ENCODE measurements at places on chromosomes 4 and X.
A peak's percentile ranks its signal among the peaks of the same experiment; 100 is the strongest.

- DNase-seq: no peak
Observed at GRCh38 chr4:183468210-183469095, 24.0 kb downstream of the CDKN2AIP start.

DNA sequence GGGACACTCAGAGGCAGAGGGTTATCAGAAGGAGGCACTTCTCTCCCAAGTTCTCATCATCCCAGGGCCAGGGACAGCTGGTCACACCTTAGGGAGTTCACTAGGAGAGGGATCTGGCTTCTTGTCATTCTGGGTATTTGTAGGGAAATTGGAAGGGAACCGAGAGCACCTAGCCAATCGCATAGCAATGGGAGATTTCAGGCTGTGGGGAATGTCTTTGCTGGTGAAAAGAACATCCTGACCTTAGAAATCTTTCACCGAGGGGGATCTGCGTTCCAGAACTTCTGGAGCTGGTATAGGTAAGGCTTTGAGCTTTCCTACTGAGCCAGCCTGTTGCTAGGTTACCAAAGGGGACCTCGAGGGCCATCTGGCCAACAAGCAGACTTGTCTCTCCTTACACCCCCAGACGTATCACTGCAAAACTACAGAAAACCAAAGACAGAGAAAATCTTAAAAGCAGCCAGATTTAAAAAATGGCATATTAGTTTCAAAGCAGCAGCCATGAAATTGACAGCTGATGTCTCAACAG lies 6.8 kb downstream of the HTT-AS start:
- no peak for DNase-seq

DNA sequence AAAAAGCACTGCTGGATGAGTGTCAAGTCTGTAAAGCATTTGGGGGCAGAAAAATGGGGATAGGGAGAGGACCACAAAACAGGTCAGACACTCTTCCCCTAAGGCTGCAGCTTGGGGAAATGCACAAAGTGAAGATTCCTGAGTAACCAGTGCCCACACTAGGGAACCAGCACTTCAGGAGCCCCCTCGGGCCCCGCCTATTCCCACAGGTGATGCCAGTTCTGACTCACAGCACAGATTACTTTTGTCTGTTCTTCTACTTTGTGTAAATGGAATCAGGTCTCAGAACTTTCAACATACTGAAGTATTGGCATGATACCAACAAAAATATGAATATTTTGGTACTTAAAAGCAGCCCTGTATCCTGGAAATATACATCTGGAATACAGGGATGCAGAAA lies 112.5 kb downstream of the ADRA2C start:
- DNase-seq: no peak

DNA sequence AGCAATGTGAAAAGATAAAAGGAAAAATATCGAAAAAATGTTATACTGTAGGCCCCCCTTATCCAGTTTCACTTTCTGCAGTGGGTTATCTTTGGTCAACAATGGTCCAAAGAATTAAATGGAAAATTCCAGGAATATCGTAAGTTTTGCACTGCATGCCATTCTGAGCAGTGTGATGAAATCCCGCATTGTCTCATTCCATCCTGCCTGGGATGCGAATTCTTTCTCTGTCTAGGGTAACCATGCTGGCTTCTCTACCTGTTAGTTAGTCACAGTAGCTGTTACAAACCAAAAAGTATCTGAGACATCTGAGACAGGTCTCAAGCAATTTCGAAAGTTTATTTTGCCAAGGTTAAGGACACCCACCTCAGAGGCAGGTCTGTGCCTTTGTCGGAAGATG lies 170.3 kb downstream of the COX18 start:
- DNase-seq: no peak

GRCh38 chrX:2888309-2888708 lies 40.8 kb downstream of the ARSD start:
- no peak for DNase-seq

- no peak for DNase-seq
Observed at GRCh38 chr4:150023489-150023888, 54.8 kb upstream of the DCLK2 start.

DNA sequence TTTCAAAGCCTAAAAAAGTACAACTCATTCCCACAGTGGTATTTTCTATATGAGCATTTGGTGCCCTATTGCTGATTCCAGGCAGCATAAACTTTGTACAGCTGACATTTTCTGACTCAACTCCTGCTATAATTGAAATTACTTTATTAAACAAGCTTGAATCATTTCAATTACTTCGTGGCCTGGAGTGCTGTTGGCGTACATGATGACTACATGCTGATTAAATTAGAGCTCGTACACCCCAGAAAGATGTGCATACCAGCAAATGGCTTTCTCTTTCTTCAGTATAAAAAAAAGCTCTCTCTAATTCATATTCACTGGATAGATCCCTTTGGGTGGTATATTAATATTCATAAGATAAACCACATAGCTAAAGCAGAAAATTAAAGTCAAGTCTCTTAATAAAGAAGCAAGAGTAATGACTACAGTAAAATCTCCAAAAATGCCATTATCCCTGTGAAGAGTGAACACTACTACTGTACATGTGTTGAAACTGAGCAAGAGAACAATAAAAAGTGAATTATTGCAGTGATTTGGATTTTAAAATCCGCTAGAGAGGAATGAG lies 245.0 kb upstream of the IGFBP7 start:
- DNase-seq: no peak

- no peak for DNase-seq
Observed at GRCh38 chr4:36651253-36651652, 369.8 kb downstream of the DTHD1 start.

DNA sequence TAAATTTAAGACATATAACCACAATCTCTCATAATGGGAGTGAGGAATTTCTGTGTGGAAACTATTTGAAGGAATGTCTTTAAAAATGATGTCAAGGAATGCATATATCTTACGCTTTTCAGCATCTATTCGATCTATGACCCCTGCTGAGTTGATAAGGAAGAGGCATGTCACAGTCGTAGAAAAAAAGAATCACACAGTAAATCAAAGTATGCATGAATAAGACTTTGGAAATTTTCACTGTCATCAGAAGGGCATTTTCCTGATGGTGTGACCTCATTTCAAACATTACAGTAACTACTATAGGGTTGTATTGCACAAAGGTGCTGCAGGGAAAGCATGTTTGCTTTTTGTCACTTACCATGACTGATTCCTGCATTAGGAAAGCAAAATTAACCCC lies 41.5 kb downstream of the REELD1 start:
- no peak for DNase-seq

DNA sequence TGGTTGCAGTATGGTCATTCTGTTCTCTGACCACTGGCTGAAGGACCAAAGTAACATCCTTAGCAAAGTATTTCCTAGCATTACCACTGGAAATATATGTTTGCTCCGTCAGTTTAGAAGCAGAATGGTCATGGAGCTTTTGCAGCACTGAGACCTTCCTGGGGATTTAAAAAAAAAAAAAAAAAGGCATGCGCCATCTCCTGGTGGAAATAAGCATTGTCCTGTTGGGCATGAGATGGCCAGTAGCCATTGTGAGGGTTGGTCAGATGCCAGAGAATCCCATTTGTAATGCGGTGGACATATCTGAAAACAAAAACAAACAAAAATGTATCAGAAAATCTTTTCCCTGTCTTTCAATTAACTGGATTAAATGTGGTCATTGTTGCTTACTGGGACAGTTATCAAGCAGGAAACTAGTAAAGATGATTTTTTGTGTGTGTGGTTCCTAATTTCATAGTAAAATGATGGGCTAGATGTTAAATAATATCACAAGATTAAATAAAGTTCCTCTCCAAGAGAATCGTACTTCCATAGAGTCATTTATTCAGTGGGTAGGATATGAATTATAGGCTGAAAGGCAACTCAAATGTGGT lies 139.6 kb downstream of the SOWAHB start:
- no peak for DNase-seq

DNA sequence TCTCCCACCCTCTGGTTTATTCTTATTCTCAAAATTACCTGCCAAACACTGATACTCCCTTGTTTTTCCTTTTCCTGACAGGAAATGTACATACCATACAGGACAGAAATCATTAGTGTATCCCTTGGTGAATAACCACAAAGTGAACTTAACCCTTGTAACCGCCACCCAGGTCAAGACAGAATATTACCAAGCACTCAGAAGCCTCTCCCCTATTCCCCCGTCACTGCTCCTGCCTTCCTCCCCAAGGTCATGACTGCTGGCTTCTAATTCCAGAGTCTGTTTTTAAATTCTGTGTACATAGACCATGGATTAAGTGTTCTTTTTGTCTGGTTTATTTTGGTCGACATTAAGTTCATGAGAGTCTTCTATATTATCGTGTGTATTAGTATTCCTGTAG lies 37.7 kb downstream of the HTT start:
- no peak for DNase-seq

- no peak for DNase-seq
Observed at GRCh38 chrX:44906542-44906941, 33.6 kb downstream of the KDM6A start.

DNA sequence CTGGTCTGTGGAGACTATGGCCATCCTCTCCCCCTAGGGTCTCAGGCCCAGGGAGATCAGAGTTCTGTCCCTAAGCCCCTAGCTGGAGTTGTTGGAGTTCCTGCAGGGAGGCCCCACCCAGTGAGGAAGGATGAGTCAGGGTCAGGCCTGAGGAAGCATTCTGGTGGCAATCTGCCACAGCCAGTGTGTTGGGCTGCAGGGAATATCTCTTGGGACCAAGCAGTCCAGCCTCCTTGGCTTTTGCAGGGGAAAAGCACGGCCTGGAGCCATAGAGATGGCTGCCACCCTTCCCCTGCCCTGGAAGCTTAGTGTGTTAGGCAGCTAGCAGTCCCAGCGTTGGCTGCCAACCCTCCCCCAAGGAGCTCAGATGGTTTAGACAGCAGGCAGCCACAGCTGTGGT lies 202.4 kb downstream of the RTL9 start:
- DNase-seq: no peak

DNA sequence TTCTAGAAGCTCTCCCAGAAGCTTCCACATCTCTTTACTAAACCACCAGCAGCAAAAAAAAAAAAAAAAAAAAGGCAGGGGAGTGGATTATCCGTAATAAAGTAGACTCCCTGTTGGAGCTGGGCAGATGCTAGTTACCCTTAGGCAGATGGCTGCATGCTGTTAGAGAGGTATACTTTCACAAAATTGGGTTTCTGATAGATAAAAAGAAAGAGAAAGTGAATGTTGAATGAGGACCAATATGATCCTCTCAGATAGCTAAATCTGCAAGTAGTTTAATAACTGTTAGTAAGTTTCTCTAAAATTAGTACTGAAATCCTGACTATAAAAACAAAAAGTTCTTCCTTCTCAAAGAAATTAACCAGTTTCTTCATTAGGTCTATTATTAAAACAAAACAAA lies 195.4 kb downstream of the ANAPC10 start:
- no peak for DNase-seq

GRCh38 chr4:70613306-70614183 lies 15.0 kb upstream of the ENAM start:
- DNase-seq: no peak

DNA sequence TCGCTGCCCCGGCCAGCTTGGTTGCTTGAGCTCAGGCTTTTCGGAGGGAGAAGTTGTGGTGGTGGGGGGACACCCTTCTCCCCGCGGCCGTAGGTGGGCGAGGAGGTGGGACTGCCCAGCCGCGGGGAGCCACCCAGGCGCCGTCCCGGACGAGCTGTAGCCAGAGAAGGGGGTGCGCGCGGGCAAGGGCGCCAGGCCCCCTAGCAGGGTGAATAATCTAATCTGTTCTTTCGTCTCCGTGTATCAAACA lies 3.1 kb downstream of the MID1IP1 start:
- DNase-seq: peak; percentile 6
